ENCODE measurements at places on chromosomes 2 and 18.

DNA sequence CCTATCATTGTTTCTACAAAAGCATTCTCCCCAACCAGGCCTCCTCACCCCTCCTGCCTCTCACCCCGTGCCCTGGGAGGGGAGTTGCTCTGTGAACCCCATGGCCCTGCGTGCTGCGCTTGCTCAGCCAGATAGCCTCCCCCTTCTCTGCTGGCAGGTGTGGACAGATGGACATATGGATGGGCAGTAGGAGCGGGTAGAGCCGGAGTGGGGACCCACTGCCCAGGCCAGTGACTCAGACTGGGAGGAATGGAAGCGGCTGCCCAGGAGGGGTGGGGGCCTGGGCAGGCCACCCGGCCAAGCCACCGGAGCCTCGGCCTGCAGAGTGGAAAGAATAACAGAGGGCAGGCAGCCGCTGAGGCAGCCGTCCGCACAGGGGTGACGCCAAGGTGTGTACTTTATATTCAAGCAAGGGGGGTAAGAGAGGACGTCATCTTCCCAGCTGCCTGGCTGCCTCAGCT, 8.7 kb downstream of the CYP26B1 start:
- DNase-seq: no peak

- no peak for DNase-seq
Observed at GRCh38 chr18:67913040-67913439, 396.5 kb upstream of the DSEL start.

DNA sequence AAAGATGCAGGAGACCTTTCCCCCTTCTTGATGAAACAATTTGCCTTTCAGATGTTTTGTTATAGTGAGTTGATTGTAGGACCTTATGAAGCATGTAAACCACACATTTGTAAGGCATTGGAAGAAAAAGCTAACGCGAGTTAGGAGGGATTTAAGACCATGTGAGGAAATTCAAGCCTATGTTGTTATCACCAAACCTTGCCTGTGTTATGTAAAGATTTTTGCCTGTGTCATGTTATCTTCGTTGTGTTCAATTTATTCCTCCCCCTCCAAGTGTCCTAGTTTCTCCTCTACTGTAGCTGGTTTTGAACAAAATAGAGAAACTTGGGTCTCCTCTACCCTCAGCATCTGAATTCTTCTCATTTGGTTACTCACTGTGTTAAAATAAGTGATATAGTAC, 173.0 kb downstream of the NEDD4L start:
- DNase-seq: no peak

DNA sequence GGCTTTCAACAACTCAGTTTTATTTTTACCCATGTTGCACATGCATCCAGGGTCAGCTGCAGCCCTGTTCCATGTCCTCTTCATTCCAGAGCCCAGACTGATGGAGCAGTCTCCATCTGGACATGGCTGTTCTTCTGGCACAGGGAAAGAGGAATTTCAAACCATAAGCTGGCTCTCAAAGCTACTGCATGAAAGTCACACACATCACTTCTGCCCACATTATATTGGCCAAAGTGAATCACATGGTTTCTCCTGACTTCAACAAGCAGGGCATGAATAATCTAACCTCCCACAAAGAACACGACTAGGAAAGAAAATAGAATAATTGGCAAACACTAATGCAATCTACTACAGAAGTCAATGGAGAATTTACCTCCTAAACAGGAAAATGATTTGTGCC, 94.2 kb downstream of the FTCDNL1 start:
- no peak for DNase-seq

DNA sequence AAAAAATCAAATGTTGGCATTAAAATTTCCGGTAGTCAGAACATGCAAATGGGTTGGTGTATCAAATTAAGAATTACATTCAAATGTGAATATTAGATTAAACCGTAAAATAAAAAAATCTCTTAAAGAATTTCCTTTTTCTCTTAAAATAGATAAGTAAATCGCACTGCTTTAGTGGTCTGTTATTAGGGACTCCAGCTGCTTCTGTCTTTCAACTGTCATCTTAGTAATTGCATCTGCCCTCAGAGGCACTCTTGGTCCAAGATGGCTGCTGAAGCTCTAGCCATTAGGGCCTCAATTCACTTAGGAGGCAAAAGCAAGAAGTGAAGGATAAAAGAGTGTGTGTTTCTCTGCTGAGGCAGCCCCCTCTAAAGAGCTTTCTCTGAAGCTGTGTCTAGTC, 132.4 kb downstream of the MGAT5 start:
- DNase-seq: no peak

Data from activated CD8-positive, alpha-beta memory T cell treated with anti-CD3 and anti-CD28 coated beads for 1 hour (primary cell).